ENCODE measurements at places on chromosomes 2 and 18.

- DNase-seq, result no peak
Observed at GRCh38 chr2:8679827-8680731, 1.8 kb upstream of the ID2 start.

DNA sequence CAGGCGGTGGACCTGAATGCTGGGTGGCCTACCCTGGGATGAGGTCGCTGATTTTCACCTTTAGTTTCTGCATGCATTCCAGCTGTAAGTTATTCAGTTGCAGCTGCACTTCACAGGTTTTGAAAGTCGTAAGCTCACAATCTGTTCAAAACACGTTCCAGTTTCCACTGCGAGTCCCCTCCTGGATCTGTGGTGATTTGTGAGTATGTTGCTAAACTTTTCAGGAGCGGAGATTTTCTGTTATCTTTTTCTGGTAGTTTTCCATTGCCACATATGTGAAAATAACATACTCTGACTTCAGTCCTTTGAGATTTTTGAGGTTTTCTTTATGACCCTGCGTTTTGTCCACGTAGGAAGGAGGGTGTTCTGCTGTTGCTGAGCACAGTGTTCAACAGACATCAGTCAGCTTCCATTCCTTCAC lies 102.1 kb downstream of the SNTG2 start:
- no peak for DNase-seq

DNA sequence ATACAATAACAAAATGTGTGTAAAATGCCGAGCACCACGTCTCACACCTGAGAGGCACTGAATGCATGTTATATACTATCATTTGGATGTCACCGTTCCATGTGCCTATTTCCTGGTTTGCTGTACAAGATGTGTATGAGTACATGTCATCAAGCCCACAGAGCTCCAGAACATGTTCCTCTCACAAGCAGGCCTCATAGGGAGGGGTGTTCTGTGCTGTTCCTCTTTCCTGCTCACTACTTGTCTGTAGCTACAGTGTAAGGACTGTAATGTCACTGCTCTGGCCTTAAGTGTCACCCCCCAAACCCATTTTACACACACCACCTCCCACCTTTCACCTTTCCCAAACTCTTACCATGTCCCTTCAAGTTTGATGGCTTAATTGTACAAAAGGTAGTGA lies 1.8 kb downstream of the AFF3 start:
- no peak for DNase-seq

- DNase-seq, result no peak
Observed at GRCh38 chr2:189933041-189933440, 129.5 kb downstream of the MSTN start.

- DNase-seq, result no peak
Observed at GRCh38 chr2:219628986-219629901, 1.8 kb downstream of the SLC4A3 start.
